H9 (cell line): ENCODE measurements at places on chromosomes 2 and 18. TPM values are rescaled to one million over a fixed set of nuclear protein-coding genes. Genes with fewer than 3 reads are reported as not detected.

GRCh38 chr2:23321751-23322150 is 63.2 kb upstream of the KLHL29 start:
- no peak for DNase-seq

- no peak for DNase-seq
Observed at GRCh38 chr2:227443889-227444568, 27.9 kb upstream of the AGFG1 start.

GALNT3 gene
- 17.3 and 18.5 TPM in 2 replicates for total RNA-seq

RAB27B gene
- 0.15 and 0.24 TPM in 2 replicates for total RNA-seq

ACMSD gene
- not detected in 2 replicates for total RNA-seq

MEP1B gene
- total RNA-seq = not detected in 2 replicates
